ENCODE measurements at places on chromosomes 12 and 14.

GRCh38 chr12:78886719-78887407 is 22.3 kb downstream of the SYT1 start:
- DNase-seq = no peak

DNA sequence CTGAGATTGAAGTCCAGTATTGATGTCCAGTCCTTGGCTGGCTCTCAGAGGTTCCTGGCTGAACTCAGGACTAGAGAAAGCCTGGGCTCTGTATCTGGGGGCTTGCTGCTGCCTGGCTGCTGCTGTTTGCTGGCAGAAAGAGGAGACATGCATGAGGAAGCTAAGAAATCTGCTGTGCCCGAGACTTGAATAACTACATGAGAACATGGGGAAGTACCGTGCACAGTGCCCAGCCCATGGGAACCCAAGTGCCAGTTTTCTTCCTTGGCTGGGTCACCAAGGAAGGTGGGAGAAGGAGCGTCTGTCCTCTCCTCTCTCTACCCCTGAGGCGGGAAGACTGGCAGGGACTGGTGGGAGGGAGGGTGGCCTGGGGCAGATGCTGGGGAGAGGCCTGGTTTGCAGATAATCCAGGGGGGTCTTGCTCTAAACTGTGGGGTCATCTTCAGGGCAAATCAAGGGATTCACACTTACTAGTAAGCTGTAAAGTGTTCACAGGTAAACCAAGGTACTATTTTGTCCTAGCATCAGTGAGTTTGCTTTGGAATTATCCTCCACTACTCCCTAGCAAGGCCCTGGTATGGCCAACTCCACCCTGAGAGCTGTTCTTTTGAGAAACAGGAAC is 13.8 kb upstream of the ZFP36L1 start:
- no peak for DNase-seq

DNA sequence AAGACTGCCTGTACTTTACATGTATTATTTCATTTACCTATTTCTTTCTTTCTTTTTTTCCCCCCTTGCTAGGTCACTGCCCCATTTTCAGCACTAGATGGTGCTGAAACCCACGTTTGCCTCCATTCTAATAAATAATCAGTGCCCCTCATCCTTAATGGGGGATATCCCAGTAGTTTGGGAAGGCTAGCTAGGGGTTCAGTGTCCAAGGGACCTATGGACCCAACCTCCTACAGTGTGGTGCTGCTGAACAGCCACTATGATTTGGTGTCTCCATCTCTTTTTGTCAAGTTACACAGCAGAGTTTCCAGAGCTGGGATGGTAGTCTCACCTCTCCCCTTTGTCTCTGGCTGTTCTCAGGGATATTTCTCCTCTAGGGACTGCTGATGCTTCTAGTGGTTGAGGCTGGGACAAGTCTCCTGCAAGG is 6.5 kb upstream of the HCFC2 start:
- DNase-seq = no peak

- no peak for DNase-seq
Observed at GRCh38 chr12:55847033-55847432, 4.3 kb upstream of the MMP19 start.

- DNase-seq = no peak
Observed at GRCh38 chr14:54567224-54567638, 303 bp downstream of the SAMD4A start.

DNA sequence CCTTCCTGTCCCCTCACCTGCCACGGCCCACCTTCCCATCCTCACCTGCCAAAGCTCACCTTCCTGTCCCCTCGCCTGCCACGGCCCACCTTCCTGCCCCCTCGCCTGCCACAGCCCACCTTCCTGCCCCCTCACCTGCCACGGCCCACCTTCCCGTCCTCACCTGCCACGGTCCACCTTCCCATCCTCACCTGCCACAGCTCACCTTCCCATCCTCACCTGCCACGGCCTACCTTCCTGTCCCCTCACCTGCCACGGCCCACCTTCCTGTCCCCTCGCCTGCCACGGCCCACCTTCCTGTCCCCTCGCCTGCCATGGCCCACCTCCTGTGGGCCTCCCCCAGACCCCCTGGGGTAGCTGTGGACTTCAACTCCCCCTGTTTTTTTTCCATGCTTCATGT is 48.8 kb upstream of the GPR68 start:
- no peak for DNase-seq

DNA sequence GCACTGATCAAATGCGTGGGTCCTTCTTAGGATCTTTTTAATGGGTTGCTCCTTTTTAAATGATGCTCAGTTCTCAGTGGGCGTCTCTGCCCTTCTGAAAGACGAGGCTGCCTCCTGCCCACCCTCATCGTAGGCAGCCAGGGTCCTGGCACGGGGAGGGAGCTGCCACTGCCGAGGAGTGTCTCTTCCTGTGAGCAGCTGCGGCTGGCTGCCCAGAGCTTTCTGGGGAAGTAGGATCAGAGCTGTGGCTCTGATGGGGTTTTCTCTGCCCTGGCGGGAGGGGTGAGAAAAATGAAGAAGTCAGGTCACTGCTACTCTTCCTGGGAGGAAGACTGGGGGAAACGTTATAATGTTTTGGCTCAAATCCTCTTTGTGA is 31.1 kb upstream of the BEGAIN start:
- DNase-seq = no peak

GRCh38 chr14:73785336-73785833 is 66.2 kb upstream of the PTGR2 start:
- DNase-seq = no peak

DNA sequence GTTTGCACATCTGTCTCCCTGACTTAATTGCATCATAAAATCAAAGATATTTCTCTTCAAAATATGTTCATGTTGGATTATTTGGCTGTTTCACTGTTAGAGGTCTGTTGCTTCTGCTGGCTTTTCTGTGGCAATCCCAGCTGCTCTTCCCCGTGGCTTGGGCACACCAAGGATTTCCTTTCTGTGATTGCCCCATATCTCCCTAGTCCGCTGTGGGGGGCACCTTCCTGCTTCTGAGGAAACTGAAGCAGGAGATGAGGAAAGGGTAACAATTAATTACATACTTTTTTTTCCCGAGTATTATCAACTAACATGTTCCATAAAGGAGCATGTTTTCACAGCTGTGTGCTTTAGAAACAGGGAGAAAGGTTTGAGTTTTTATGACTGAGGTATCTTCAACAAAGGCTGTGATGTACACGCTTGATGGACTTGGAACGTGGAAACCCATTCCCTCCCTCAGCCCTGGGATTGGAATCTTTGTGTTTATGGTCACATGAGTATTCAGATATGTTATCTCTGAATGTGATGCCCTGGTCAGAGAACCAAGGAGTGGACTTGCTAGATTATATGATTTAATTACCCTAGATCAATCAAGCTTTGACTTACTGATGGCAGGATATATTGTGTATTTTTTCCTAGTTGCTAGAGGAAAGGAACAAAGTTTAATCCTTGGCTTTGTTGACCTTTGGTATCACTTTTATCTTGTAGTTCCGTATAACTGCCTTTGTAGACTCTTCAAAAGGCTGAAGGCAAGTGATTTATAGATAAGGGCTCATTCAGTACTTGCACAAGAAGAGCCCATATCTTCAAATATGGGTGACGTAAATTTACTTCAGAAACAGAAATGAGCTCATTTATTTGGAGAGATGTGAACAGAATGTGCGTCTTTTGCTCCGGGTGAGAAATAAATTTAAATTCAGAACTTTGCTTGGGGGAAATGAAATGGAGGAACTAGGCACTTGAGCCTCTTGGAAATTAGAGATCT is 46.7 kb downstream of the BORCS5 start:
- DNase-seq = no peak

GRCh38 chr12:132432126-132432705 is 57.7 kb upstream of the FBRSL1 start:
- no peak for DNase-seq

DNA sequence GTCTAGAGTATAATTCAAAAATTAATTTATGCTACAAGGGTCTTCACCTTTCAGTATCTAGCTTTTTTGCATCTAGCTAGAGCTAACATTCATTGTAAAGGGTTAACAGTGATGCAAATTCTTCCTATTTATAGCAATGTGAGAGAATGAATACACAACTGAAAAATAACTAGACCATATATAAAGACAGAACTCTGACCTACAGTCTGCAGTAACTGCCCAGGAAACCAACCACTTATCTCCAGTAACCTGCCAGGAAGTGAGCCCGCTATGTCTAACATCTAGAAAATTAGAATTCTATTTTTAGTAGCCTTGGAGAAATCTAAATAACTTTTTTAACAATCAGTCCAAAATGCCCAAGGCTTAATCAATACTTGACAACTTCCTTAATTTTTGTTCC is 1021.9 kb downstream of the LRFN5 start:
- no peak for DNase-seq

- no peak for DNase-seq
Observed at GRCh38 chr14:34035177-34035933, 84.5 kb upstream of the EGLN3 start.

GRCh38 chr14:31660728-31661127 is 99.5 kb downstream of the NUBPL start:
- no peak for DNase-seq

- DNase-seq = no peak
Observed at GRCh38 chr12:69161829-69162228, 77.5 kb upstream of the CPSF6 start.

DNA sequence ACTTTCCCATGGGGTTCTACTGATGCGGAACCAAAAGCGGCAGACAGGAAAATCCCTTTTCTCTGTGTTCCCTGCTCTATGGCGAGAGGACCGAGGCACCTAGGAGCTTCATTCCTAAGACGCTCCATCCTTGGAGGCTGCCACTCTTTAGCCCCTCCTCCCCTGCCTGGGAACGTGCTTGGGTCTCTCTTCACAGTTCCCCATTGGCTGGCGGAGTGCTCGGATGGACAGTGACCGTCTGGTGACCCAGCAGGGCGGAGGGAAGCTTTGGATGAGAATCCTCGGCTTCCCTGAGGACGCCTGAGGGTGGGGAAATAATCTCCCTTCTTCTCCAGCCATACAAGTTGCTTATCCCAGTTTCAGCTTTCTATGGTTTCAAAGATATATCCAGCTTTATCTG is 37.3 kb downstream of the KCNA5 start:
- DNase-seq = no peak

GRCh38 chr12:51496895-51497294 is 72.3 kb downstream of the SLC4A8 start:
- DNase-seq = no peak

GRCh38 chr14:95536671-95537070 is 1.8 kb downstream of the GLRX5 start:
- DNase-seq = no peak

DNA sequence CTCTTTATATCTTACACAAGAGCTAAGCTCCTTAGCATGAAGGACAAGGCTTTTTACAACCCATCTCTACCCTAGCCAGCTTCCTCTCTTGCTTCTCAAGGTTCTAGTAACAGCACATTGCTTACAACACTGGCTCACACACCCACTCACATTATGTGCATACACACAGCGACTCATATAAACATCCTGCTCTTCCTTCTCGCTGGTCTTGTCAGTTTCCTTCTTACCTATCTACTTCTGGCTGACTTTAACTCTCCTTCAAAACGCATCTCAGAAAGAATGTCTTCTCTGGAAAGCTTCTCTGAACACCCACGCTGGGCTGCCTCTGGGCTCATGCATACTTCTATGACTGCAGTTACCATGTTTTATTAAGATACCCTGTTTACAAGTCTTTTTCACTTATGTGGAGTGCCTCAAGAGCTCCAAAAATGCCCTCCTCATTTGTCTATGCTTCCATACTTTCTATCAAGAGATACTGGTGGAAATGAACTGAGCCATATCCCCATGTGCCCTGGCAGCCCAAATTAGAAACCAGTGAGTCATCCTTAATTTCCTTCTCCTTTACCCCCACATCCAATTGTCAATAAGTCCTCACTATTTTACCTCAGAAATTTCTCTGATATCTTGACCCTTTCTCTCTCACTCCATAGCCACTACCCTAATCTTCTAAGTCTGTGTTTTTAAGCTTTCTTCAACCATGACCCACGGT is 126.9 kb upstream of the KRAS start:
- no peak for DNase-seq

DNA sequence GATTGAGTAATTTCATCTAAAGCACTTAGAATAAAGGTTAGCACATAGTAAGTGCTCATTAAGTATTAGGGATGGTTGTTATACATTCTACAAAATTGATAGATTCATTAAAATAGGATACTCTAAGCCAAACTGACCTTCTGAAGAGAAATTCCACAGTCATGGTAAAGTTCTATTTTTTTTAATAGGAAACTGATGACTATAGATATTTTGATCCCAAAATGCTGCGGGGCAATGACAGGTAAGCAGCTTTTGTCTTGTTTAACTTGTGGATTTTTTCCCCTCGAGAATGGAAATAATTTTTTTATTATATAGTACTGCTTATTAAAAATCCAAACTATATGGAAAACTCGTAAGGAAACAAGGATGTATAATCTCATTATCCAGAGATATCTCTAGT is 97.0 kb downstream of the SCFD1 start:
- no peak for DNase-seq

GRCh38 chr12:120249266-120249874 is 16.2 kb downstream of the PXN start:
- no peak for DNase-seq

DNA sequence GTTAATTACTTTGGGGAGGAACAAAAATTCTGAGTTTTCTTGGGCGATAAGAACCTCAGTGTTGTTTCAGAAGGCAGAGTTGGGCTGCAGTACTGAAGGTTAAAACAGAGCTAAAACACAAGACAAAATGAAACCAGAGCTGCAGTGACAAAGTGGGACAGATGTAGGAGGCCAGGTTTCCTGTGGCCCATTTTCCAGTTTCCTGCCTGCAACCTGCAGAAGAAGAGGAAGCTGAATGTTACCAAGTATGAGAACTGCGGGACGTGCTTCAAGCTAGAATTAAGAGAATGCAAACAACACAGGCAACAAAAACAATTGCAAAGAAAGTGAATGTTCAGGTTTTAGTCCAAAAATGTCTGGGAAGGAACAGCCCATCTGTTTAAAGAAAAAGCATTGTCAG is 17.8 kb downstream of the ELK3 start:
- no peak for DNase-seq

- DNase-seq = no peak
Observed at GRCh38 chr14:56816574-56817391, 6.5 kb upstream of the OTX2 start.

DNA sequence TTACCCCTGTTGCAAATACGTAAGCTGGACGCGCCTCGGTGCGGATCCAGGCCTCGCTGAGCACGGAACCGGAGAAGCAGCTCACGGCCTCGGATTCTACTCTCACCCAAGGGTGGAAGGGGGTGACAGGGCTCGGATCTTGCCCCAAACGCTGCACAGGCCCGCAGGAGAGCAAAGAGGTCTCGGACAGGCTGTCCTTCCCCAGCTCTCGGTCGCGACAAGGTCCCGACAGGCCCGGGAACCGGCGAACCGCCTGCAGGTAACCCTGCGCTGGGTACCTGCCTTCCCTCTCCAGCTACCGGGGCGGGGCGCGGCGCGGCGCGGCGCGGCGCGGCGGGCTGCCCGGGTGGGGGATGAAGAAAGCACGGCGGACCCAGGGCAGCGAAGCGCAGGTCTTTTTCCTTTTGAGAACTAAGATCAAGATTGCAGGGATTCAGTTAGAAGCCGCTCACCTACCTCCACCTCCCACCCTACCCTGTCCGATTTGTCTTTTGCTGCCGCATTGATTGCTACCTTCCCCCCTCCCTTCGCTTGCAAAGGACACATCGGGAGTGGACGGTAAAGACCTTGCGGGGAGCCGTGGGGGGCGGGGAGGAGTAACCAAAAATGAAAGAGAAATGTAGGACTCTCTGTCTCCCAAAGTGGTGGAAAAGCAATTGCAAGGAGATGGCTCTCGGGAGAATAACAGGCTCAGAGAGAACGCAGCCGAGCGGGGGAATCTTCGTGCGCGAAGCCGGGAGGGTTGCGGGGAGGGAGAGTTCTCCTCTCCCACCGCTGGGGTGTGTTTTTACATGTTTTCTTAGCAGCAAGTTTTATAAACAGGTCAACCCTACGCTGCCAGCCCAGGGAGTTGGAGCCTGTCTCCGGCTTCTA is 8.4 kb upstream of the TBX3 start:
- no peak for DNase-seq
